Esophagus muscularis mucosa (tissue), 4 donors: ENCODE measurements at places on chromosomes 3 and 15.

- DNase-seq = no peak
These were observed 749.9 kb downstream of the TBL1XR1 start for GRCh38 chr3:176447369-176447768.

DNA sequence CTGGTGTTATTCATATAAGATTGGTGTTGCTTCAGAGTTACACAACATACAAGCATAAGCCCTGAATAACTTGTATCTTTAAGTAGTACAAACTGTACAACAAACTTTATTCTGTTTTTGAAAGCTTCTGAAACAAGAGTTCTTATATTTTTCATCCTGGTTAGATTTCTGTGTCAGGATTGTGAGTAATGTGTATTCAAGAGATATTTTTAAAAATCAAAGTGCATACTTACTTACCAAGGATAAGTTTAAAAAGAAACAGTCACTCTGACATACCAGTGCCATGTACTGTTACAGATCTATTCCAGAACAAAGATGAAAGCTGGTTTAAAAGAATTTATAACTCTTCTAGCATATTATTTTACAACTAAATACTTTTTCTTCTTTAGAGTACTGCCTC is 755.1 kb downstream of the ZPLD1 start:
- DNase-seq = no peak

- DNase-seq = no peak
These were observed 22.7 kb downstream of the DHX36 start for GRCh38 chr3:154301561-154301960.

DNA sequence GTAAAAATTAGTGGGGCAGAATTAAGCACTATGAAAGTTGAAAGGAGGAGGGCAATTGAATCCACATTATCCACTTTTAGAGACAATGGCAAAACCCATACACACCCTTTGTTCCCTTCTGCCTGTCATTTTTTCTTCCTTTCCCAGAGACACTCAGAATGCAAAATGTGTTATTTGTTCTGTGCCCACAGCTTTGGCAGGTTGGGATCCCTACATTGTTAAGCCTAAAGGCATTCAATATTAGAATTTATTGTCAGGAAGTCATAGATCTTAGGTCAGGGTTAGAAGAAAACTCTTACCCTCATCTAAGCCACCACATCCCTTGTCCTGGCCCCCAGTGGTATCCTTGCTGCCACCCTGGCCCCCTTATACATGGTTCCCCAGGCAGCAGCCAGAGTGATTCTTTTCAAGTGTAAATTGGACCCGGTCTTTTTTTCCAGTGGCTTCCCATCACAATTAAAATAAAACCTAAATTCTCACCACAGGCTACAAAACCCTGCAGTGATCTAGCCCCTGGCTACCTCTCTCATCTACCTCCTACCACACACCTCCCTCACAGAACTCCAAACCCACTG is 470.1 kb upstream of the ATP11B start:
- DNase-seq = no peak

GRCh38 chr3:33921608-33922007 is 123.2 kb downstream of the PDCD6IP start:
- no peak for DNase-seq

DNA sequence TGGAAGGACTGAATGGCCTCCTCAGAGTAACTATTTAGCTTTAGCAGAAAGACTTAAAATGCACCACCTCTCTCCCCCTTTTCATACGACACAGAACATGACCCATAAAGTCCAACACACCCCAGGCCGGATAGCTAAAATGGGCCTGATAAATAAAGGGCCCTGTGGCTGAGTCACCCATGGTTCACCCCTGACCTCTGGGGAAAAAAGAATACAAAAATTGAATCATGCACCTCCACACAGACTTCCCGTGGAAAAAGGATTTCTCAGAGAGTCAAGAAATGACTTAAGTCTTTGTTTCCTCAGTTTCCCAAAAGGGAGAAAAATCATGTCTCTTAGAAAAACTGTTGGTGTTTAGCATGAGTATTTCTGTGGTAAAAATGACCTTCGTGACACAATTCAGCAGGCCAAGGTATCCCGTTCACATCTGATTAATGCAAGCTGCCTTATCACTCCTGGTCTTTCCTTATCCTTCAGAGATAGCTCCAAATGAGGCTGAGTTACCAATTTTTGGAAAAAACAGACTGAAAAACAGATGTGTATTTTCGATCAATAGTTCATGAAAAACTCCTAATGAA is 34.0 kb upstream of the ARHGEF3 start:
- DNase-seq = no peak

GRCh38 chr3:65939801-65940246 is 98.9 kb downstream of the MAGI1 start:
- no peak for DNase-seq
